ENCODE measurements at places on chromosomes 11 and 22.
A peak's percentile ranks its signal among the peaks of the same experiment; 100 is the strongest.

DNA sequence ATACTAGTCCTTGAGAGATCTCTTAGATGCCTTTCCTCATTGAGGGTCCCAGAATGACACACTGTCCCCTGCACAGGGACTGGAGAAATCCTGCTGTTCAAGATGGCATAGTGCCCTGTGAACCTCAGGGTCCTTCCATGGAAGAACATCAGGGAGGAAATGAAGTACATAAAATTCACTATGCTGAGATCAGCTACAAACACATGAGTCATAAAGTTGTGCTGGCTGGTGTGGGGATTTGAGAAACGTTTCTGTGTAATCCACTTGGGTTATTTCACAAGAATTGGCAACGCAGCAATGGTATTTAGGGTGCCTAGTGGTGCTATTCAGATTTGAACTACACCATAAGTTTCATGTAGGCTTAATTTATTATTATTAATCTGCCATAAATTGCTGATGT is 174.4 kb downstream of the MAML2 start:
- DNase-seq = peak; percentile 41

DNA sequence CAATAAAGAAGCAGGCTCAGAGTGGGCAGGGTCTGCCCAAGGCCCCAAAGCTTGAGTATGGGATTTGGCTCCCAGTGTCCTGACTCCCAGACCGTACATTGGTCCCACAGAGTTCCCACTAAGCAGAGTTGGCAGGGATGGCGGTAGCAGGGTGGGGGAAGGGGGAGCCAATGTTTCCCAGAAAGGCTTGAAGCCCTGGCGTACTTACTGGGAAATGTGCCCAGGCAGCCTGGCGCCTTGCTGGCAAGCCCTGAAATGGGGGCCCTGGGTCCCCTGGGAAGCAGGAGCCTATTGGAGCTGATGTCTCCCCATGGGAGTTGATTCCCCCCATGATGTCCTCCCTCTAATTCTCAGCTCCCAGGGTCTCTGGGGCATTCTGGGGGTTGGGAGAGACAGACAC is 9.3 kb downstream of the ARHGEF17 start:
- peak; percentile 88 for DNase-seq

DNA sequence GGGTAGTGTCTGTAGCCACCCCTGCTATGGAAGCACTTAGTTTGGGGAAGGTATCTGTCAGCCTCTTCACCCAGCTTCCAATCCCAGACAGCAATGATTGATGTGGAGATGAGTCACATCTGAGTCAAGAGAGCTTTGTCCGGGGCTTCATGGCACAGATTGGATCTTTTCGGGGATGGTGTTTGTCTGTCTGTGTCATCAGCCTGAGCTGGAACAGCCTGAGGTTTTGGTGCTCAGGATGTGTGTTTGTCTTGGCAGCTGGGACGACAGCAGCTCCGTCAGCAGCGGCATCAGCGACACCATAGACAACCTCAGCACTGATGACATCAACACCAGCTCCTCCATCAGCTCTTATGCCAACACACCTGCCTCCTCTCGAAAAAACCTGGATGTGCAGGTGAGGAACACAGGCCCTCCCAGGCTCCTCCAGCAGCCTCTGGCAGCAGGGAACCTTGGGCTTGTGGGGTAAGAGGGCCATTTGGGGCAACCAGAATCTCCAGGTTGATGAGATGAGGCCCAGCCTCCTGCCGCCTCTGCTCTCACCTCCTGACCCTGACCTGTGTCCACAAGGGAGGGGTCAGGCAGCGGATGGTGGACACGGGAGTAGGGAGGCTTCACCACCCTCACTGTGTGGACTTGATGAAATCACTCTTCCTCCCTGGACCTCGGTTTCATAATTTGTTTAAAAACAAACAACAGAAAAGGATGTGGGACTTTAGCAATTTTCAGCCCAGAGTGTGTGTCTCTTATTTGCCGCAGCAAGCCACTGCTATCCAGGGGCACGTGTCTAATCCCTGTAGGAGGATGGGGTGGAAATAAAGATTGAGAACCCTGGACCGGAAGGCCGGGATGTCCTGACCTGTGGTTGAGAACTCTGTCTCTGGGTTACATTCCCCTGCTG is 124.3 kb downstream of the DBX1 start:
- no peak for DNase-seq

- DNase-seq = no peak
These were observed 385.6 kb downstream of the DCDC1 start for GRCh38 chr11:30983776-30984441.

DNA sequence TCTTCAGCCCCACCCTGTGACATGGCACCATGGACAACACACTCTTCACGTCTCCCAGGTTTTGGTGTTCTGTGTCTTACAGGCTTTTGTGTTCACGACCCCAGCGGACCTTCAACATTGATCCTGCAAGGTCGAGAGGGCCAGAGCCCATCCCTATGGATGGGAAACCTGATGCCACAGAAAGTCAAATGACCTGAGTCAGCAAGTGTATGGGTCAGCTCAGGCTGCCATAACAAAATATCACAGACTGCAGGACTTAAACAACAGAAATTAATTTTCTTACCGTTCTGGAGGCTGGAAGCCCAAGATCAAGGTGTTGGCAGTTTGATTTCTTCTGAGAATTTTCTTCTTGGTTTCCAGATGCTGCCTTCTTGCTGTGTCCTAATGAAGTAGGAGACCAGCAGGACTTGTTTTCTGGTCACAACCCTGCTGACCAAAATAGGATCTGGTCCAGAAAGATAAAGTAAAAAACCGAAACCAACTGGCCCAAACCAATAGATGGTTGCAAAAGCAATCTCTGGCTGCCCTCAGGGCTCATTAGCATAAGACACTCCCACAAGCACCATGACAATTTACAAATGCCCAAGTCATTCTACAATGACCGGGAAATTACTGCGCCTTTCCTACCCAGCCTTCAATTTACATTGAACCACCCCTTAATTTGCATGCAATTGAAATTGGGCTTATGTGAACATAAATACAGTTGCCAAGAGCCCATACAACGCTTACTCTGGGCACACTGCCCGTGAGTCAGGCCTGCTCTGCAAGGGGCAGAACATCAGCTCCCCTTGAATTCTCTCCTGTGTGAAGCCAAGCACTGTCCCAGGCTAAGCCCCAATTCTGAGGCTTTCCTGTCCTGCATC is 113.9 kb downstream of the RPS6KA4 start:
- no peak for DNase-seq

DNA sequence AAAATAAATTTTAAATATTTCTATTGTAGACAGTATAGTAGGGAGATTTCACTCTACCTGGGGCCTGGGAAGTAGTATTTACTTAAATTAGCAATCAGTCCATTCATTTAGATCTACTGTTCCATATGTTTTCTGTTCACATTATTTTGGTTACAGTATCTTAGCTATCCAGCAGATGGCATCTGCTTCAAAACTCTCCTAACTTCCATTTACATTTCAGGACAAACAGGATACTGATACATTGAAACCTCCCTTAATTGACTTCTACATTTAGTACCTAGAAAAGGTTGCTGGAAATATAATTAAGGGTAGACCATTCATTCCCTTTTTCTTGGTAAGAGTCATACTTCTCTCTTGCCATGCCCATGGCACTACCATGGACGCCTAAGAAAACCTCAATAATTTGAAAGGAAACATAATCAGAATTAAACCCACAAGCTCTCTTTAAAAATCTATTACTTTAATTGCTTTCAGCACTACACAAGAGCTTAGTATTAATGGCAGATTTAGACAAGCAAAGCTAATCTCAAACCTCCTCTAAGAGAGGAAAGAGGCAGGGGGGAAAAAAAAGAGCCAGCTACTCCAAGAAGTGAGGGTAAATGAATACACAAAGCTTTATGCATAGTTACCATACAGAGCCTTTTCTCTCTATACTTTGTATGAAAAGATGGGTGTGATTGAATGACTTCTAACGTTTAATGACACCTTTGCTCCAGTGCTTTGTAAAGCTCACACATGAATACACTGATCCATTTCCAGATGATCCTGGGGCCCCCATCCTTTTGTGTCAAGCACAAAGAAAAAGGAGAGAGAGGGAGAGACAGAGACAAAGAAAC is 131.2 kb upstream of the MTMR2 start:
- peak; percentile 39 for DNase-seq

- no peak for DNase-seq
These were observed 900.7 kb downstream of the JRKL start for GRCh38 chr11:97290464-97291041.

DNA sequence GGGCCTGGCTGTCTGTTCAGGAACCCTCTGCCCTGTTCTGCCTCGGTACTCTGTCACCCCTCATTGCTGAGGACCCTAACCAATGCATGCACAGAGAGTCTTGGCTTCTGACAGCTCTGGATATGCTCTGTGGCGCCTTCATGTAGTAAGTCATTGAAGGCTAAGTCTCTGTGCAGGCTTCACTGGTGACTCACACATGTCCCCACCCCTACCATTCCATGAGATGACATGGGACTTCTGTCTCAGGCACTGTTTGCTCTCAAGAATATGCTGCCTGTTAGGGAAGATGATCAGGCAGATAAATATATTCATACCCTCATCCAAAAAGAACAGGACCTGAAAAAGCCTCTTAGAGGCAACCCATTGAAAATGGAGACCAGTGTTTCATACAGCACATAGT is 43.6 kb upstream of the HORMAD2 start:
- no peak for DNase-seq

DNA sequence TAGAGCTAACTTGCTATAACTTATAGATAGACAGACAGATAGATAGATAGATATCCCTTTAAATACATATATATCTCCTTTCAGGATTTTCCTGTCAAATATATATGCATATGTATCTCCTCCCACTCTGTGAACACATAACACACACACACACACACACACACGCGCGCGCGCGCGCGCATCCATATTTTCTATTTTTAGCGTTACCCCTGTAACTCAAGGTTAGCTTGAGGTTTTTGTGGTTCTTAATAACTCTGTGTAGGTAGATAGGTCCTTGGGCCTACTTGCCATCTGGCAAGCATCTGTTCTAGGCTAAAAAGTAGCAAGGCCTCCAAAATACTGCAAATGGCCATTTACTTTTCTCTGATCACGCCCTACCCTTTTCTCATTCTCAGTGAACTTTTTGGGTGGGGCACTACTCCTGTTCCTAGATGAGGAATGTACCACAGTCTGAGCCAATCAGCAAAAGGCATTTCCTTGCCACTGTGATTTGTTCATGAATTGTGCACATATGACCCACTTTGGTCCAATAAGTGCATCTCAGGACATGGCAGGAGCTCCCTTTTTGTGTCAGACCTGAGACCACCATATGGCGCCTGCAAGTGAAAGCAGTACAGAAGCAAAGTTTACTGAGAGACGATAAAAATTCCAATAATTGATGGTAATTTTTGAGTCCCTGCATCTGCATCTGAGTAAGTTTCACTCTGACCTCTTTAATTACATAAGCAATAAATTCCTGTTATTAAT is 740.5 kb upstream of the API5 start:
- DNase-seq = no peak

- DNase-seq = no peak
These were observed 638.5 kb downstream of the NTM start for GRCh38 chr11:132008872-132009271.

DNA sequence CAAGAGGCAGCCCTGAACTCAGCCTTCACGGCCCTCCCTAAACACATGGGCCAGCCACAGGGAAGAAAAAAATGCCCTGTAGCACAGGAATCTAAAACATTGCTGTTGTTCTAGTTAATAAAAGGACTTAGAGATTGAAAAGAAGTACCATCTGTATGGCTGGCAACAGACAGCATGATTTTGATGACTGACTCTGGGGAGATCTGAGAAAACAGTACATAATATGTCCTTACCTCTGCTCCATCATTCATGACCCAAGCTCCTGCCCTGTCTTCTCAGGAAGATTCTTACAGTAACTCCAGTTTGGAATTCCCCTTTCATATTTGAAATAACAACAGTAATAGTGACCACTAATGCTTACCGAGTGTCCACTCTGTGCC is 244.2 kb downstream of the ETS1 start:
- no peak for DNase-seq

- DNase-seq = no peak
These were observed 607.5 kb downstream of the METTL15 start for GRCh38 chr11:28715726-28716125.

- DNase-seq = peak; percentile 79
These were observed 844 bp downstream of the PCF11 start for GRCh38 chr11:83157594-83158356.

DNA sequence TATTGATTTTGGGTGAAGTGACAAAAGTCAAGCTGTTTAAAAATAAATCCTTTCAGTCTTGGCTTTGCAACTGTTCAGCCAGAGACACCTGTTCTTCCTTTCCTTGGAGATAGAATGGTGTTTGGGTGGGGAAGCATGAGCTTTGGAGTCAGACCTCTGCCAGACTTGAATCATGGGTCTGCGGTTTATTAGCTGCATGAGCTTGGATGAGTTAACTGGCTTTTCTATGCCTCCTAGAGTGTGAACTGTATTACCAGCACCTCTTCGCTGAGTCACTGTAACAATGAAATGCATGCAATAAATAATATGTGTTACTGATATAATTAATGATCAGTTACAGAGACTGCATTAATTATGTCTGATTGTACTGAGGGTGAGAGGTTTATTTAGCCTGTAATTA is 13.5 kb upstream of the MYEOV start:
- DNase-seq = no peak

DNA sequence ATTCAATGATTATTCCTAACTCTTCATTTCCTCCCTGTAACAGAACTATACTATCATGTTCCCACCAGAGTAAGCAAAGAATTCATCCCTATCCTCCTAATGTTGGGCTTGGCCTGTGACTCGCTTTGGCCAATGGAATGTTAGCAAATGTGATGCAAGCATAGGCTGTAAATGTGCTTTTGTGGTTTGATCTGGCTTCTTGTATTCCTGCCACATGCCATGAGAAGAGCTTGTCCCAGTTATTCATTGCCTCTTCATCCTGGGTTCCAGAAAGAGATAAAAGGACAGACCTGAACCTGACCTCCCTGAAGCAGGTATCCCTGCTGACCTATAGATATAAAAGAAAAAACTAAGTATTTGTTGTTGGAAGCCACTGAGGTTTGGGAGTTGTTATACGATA is 51.0 kb downstream of the SYTL2 start:
- DNase-seq = no peak

DNA sequence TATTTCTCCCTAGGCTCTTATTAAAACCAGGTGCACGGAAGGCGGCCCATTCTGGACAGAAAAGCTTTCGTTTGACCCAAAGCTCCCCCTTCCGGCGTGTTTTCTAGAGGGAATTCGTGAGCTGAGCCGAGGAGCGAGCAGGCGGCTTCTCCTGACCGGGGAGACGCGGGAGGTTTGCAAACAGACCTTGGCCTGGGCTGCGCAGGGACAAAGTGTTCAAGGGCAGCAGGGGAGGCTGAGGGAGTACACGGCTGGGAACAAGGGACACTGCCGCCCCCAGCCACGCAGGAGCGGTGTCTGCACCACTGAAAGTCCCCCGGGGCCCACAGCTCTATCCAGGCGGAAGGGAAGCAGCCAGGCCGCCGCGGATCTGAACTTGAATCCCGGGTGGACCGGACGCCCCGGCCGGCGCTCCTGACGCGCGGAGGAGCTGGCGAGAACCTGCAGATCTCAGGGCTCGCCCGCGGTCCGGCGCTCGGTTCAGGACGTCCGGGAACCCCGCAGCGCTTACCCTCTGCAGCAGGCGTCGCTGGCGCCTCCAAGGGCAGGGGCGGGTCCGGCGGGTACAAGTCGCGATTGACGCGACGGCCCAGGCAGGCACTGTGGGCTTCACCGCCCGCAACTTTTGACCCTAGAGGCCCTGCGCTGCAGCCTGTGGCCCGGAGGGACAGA is 101.9 kb downstream of the WT1 start:
- DNase-seq = peak; percentile 49

- no peak for DNase-seq
These were observed 16.9 kb downstream of the CTTN start for GRCh38 chr11:70415191-70415590.

GRCh38 chr22:49150801-49151221 is 676.9 kb downstream of the BRD1 start:
- DNase-seq = no peak

Data from Ammon's horn (tissue), 1 donor.